Progenitor cell of endocrine pancreas (in vitro differentiated cells): ENCODE measurements at places on chromosomes 11 and 22. TPM values are rescaled to one million over a fixed set of nuclear protein-coding genes. Genes with fewer than 3 reads are reported as not detected.

Gene HSPB2
- not detected in 2 replicates for total RNA-seq

Gene OR4D6
- total RNA-seq = not detected in 2 replicates

DNA sequence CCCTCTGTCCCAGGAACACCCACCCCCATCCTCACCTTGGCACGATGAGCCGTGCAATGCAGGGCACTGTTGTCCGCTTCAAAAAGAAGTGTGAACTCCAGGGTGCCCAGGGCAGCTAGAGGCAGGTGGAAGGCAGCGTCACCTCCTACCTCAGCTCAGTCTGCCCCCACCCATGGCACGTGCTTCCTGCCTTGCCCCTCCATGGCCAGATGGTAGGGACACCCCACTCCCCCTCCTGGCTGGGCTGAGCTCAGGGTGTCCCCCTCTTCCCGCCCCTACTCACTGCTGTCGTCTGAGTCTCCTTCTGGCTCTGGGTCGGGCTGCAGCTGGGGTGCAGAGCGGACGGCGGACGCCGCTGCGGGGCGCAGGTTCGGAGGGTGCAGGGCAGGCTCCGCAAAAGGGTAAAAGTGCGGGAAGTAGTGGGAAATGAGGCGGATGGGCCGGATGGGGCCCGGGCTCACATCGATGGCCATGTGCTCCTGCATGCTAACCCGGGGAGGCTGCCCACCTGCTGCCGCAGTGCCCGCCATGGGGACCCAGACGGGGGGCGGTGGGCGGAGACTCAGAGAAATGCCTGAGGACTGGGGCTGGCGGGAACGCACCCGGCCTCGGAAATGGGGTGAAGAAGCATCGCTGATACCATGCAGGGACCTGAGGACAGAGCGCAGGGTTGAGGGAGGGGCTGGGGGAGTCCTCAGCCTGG, 9.1 kb downstream of the NDUFV1 start:
- peaks cover 16% of the 10 kb centered on the region for H3K4me1 ChIP-seq
- no peak for DNase-seq
- no peak overlapping the region for H3K27ac ChIP-seq
- no peaks in the 10 kb centered on the region for H3K36me3 ChIP-seq

DNA sequence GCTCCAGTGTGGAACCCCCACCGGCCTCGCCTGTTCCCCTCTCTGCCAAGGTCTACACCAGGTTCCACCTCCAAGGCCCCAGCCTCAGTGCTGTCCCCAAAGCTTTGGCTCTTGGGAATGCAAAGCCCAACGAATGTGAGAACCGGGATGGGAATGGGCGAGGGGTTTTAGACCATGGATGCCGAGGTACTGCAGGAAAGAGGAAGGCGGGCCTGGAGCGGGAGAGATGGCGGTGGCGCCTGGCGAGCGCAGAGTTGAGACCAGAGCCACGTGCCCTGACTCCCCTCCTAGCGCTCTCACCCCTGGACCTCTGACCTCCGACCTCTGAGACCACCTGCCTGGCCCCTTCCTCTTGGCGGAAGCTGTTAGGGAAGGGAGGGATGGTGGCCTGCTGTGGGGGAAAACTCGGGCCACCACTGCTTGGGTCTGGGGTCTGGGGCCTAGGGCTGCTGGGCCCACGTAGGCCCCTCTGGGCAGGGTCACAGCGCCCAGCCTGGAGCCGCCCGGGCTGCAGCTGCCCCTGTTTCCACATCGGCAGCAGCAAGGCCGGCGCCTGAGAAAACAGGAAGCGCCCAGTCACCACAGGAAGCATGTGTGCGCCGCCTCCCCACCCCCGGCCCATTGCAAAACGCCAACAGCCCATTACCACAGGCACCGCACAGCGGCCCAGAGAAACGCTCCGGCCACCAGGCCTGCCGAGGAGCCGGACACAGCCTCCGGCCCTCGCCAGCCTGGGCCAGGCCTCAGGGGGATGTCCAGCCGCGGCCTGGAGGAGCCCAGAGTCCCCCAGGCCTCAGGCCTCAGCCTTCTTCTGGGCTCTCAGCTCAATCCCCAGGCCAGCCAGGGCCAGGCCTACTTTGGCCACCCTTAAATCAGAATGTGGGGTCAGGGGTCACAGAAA, 13.8 kb upstream of the SLC39A13 start:
- H3K27me3 ChIP-seq = no peaks in the 10 kb centered on the region
- H3K4me1 ChIP-seq = no peaks in the 10 kb centered on the region
- DNase-seq = no peak
- H3K36me3 ChIP-seq = no peaks in the 10 kb centered on the region
- H3K4me3 ChIP-seq = no peak overlapping the region

Gene SDF2L1
- 27.0 and 28.2 TPM in 2 replicates for total RNA-seq

DNA sequence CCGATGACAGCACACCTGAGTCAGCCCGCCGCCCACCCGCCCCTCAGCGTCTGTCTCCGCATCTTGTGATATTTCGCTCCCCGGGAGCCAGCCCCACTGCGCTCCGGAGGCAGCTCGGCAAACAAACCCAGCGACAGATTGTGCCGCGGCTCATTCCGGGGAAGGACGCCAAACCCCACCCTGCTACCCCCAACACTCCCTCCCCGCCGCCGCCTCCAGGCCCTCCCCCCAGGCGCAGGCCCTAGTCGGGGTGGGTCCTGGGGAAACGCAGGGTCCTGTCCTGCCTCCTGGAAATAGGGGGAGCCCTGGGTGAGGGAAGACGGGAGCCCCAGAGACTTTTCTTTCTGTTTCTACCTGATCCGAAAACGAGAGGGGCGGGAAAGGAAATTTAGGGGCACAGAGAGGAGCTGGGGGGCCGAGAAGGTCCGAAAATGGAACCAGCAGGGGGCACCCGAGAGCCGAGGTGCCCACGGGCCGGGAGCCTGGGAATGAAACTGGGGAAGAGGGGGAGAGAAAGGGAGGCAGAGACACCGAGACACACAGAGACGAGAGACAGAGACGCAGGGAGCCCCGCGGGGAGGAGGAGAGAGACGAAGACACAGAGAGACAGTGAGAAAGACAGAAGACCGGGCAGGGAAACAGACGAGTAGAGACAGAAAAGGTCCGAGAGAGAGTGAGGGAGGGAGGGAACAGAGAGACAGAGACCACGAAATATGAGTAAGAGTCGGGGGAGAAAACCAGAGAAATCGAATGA, 1.7 kb upstream of the RTN4RL2 start:
- H3K36me3 ChIP-seq = peaks cover 1% of the 10 kb centered on the region
- peaks cover 52% of the 10 kb centered on the region for H3K27me3 ChIP-seq
- peaks cover 15% of the 10 kb centered on the region for H3K4me1 ChIP-seq
- H3K27ac ChIP-seq = no peak overlapping the region
- H3K4me3 ChIP-seq = peak overlapping the region; percentile 53

Gene SOX6
- 32.6 and 34.9 TPM in 2 replicates for total RNA-seq

GRCh38 chr11:24637520-24637919, 140.7 kb downstream of the LUZP2 start:
- DNase-seq = no peak
- H3K4me1 ChIP-seq = peaks cover 11% of the 10 kb centered on the region
- H3K27me3 ChIP-seq = no peaks in the 10 kb centered on the region
- H3K4me3 ChIP-seq = no peak overlapping the region
- no peak overlapping the region for H3K27ac ChIP-seq

Gene C22orf15
- total RNA-seq = not detected in 2 replicates
